ENCODE measurements at places on chromosomes 7 and 10.

DNA sequence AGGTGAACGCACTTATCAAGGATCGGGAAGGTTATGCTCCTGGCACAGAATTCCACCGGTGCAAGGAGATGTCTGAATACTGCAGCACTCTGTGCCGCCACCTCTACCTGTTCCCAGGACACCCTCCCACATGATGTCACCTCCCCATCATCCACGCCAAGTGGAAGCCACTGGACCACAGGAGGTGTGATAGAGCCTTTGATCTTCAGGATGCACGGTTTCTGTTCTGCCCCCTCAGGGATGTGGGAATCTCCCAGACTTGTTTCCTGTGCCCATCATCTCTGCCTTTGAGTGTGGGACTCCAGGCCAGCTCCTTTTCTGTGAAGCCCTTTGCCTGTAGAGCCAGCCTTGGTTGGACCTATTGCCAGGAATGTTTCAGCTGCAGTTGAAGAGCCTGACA lies 11.0 kb upstream of the CLCN1 start:
- DNase-seq: no peak

DNA sequence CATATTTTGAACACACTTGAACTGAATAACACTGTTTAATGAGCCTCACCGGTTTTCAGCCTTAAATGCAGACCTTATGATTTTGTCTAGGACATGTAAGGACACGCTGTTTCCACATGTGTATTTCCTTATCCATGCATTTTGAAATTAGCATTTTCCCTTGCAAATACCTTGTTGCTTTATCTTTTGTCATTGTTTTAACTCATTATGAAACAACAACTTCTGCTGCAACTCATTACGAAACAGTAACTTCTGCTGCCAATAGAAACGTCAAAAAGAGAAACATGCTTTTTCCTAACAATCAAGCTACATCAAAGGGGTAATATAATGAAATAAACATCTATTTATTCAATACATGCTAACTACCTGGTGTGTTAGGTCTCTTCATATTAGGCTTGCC lies 322.0 kb downstream of the AGMO start:
- DNase-seq: no peak

GRCh38 chr7:83118347-83119025 lies 44.2 kb downstream of the PCLO start:
- no peak for DNase-seq

DNA sequence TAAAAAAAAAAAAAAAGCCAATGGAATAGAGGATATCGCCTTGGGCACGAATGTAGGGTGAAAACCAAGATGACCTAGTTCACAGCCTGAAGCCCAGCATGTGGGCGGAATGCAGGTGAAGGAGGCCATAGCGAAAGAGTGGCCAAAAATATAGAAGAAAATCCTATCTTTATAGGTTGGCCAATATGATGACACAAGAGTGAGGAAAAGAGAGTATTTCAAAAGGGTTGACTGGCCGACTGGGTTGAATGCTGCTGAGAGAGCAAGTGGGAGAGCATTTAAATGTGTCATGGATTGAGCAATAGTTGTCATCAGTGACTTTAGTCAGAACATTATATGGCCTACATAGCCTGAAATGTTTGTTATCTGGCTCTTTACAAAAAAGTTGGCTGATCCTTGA lies 17.2 kb upstream of the GLI3 start:
- no peak for DNase-seq

DNA sequence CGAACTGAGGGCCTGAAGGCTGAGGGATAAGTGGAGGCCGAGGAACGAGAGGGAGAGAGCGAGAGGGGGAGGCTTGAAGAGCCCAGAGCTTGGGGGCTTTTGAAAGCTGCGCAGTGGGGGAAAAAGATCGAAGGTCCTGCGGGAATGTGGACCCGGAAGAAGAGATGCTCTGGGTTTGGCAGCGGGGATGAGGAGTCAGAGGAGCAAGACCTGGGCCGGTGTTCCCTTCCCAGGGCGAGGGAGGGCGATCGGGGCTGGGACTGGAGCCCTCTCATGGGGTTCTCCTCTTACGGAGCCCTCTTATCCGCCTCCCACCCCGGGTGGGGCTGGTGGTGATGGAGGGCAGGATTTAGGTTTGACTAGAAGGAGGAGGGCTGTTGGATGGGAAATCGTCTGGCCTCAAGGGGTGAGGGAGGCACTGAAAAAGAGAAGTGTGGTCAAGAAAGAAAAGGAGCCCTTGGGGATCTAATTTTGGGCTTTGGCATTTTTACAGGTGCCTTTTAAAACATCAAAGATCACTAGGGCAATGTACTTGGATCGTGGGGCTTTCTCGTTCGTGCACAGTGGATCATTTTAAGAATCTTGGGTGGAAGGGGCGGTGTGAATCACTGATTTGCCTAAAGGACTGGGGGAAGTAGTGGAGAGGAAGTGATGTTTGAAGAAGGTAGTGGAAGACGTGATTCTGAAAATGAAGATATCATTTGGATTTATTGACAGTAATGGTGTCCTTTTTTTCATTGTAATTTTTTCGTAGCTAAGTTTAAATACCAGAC lies 637 bp downstream of the SAMD8 start:
- DNase-seq: no peak

GRCh38 chr7:79683185-79683890 lies 229.9 kb upstream of the MAGI2 start:
- no peak for DNase-seq

- DNase-seq: no peak
Measured at GRCh38 chr10:99457813-99458212, 27.4 kb upstream of the GOT1 start.

DNA sequence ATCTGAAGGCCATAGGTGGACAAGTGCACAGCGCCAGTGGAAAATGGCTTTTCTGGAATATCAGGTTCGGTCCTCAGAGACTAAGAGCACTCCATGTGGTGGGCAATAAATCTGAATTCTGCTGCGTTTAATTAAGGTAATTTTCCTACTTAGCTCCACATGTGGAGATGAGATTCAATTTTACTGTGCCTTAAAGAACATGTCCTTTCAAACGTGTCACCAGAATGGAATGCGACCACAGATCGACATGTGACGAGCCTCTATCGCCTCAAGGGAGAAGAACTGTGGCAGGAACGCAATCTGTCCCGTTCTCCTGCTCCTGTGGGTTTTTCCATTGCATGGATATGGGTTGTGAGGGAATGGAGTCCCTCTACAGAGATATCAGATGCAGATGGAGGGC lies 205.3 kb upstream of the ZNF32 start:
- DNase-seq: no peak

DNA sequence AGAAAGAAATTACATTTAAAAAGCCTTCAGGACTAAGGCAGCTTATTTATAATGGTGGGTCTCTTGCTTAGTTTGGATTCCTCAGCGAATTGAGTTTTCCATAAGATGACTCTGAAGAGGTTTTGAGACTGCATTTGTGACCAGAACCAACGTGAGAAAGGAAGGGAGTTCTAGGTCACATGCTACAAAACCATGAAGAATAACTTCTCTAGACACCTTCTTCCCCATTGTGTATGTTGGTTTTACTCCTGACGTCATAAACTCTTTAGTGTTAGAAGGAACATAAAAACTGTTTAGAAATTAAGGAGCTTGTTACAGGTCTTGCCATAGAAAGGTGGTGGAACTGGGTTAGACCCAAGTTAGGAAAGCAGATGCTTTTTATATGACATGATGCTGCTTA lies 11.1 kb downstream of the PTPN12 start:
- no peak for DNase-seq

GRCh38 chr10:88820748-88821401 lies 18.3 kb downstream of the LIPM start:
- DNase-seq: no peak

DNA sequence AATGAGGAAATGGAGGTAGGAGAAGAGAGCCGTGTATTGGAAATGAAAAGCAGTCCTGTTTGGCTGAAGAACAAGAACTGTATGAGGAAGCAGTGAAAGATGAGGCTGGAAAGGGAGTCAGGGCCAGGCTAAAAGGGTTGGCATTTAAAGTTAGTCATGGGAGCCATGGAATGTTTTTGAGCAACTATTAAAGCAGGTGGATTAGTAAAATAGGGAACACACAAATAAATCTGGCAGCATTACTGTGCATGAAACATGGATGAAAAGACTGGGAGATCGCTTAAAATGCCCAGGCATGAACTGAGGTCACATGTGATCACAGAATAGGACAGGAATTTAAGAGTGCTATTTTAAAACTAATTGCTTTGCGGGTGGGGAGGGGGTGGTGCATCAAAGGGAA lies 1.4 kb upstream of the IFRD1 start:
- no peak for DNase-seq

- DNase-seq: no peak
Measured at GRCh38 chr10:132563485-132564248, 26.1 kb downstream of the INPP5A start.

GRCh38 chr10:119006451-119007210 lies 22.9 kb upstream of the NANOS1 start:
- no peak for DNase-seq

DNA sequence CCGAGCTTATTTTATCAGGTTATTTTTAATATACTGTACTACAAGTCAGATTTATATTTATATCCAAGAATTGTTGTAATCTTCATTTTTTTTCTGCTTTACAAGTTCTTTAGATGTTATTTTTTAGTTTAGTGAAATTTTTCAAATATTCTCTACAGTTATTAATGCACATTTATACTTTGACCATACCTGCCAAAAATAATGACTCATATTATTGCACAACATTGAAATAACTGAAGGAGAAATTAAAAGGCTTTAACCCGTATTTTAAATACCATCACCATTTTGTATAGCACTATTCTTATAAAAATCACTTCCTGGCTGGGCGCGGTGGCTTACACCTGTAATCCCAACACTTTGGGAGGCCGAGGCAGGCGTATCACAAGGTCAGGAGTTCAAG lies 278.5 kb downstream of the BICC1 start:
- DNase-seq: no peak

GRCh38 chr7:36532981-36533499 lies 143.4 kb downstream of the ANLN start:
- no peak for DNase-seq

DNA sequence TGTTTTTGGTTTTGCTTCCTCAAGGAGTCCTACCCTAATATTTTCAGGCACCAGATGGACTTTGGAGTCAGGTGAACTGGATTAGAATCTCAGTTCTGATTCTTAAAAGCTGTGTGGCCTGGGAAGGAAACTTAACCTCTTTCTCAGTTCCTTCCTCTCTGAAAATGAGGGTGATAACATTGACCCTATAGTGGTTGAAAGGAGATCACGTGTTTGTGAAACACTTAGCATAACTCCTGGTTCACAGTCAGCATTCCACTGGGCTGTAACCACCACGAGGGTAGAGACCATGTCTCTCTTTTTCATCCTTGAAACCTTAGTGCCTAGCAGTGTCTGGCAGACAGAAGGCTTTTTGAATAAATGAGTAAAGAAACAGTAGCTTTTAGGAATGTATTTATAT lies 16.7 kb downstream of the LSMEM1 start:
- no peak for DNase-seq

Measured in cortex of kidney (tissue), 1 donor.